ENCODE measurements at places on chromosomes 7 and 10.

DNA sequence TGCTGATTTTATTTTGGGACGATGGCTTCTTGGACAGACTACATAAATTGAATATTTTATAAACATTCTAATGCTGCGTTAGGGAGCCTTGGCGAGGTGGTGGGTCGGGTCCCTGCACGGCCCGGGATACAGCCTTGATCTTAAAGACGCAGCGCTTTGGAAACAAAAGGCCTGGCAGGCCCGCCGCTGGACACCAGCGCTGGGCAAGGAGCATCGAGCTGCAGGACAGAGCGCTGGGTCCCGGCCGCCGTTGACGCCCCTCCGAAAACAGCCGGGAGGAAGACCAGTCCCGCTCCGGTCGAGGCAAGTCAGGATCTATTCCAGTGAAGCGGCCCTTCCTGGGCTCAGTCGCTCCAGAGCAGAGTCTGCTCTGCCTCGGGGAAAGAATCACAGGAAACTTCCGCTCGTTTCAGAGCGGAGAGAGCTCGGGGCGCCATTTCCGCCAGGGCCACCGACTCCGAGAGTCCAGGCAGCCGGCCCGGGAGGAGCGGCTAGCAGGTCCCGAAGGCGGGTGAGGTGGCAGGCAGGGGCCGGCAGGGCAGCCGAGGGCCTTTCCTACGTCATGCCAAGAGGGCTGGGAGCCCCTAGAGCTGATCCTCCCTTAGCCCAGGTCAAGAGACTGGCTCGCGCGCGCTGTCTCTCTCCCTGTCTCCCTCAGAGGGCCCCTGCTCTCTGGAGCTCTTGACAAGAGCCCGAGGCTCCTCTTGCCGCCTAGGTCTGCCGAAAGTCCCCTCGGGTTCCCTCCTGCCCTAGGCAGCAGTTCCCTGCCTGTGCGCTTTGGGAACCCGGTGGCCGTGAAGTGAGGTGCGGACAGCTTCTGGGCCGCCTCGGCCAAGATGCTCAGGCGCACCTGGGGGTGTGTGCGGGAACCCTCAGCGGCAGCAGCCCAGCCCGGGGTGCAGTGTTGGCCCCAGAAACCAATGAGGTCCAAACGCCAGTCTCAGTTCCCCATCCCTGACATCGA lies 1.4 kb upstream of the DRGX start:
- DNase-seq: no peak

- no peak for DNase-seq
Observed at GRCh38 chr7:29861884-29862283, 55.6 kb downstream of the WIPF3 start.

- no peak for DNase-seq
Observed at GRCh38 chr7:52140851-52141250, 824.2 kb upstream of the COBL start.

DNA sequence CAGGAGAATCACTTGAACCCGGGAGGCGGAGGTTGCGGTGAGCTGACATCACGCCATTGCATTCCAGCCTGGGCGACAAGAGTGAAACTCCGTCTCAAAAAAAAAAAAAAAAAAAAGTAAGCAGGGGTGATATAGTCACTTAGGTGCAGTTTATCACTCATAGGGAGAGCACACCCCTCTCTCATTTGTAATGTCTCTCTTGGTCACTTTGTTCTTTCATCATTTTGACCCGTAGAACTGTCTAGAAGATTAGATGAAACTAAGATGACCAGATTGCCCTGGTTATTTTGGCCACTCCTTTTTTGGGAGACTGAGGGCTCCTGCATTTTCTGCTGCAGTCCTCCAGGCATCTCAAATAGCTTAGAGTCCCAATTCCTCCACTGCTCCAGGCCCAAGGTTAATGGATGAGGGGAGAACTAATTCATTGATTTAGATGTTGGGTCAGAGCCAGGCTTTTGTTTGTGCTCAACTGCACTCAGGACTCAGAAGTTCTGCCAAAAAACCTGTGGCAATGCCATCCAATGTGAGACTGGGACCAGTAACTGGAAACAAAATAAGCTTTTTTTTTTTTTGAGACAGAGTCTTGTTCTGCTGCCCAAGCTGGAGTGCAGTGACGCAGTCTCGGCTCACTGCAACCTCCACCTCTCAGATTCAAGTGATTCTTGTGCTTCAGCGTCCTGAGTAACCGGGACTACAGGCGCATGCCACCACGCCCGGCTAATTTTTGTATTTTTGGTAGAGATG lies 50.0 kb upstream of the CAMK1D start:
- DNase-seq: no peak

- DNase-seq: no peak
Observed at GRCh38 chr10:132492323-132493025, 45.1 kb upstream of the INPP5A start.

DNA sequence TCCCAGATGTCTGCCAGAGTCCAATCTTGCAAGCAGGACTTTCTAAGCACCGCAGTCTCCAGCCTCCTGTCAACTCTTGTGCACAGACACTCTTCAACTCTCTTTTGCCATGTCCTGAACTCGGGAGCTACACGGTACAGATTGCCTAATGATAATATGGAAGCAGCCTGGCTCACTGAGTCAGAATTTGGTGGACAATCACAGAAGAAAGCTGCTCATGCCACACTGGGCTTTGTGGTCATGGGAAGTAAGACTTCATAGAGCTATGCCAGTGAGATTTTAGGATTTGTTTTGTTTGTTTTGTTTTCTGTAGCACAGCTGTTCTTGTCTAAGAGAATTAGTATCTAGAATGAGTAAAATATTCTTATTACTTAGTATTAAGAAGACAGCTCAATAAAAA lies 144.1 kb upstream of the PRSS58 start:
- no peak for DNase-seq

GRCh38 chr10:110358869-110359629 lies 54.3 kb upstream of the SMNDC1 start:
- DNase-seq: no peak

DNA sequence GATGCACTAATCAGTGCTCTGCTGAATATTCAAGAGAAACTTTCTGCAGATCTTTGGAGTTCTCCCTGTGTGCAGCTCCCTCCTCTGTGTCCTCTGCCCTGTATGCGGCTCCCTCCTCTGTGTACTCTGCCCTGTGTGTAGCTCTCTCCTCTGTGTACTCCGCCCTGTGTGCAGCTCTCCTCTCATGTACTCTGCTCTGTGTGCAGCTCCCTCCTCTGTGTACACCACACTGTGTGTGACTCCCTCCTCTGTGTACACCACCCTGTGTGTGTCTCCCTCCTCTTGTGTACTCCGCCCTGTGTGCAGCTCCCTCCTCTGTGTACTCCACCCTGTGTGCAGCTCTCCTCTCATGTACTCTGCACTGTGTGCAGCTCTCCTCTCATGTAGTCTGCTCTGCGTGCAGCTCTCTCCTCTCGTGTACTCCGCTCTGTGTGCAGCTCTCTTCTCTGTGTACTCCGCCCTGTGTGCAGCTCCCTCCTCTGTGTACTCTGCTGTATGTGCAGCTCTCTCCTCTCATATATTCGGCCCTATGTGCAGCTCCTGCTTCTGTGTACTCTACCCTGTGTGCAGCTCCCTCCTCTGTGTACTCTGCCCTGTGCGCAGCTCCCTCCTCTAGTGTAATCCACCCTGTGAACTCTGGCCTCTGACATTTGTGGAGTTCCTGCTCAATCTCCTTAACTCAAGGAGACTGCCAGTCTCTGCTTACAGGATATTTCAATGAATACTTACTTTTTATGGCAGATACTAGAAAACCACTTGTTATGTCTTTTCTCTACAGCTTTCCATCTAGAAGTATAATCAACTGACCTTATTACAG lies 280.4 kb downstream of the GLRX3 start:
- no peak for DNase-seq

- DNase-seq: no peak
Observed at GRCh38 chr7:128236924-128237586, 4.0 kb upstream of the LEP start.

DNA sequence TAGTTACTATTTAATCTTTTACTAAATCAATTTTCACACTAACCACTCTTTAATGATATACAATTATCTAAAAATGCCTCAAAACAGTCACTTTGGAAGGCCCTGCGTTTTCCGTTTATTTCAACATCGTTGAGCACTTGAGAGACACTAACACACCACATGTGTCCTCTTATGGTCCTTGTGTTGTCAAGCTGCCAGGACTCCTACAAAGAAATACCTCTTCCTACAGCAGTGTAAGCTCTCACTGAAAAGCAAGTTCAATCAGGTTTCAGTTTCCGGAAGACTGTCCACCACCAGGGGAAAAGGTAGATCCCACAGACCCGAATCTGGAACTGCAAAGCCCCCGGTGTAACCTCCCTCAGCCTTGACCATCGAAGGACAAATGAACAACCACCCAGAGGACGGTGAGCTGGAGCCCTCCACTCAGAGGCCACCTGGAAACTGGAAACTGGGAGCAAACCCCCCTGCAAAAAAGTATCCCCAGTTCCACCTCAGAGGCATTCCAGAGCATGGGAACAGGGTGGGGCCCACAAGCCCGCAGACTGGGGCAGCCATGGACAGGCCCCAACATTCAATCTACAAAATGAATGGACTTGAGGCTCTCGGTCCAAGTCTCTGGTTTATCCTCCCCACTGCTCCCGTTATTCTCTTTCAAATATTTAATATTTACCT lies 37.6 kb downstream of the KCNH2 start:
- DNase-seq: no peak

- DNase-seq: no peak
Observed at GRCh38 chr10:35447693-35448407, 111.5 kb downstream of the CCNY start.

DNA sequence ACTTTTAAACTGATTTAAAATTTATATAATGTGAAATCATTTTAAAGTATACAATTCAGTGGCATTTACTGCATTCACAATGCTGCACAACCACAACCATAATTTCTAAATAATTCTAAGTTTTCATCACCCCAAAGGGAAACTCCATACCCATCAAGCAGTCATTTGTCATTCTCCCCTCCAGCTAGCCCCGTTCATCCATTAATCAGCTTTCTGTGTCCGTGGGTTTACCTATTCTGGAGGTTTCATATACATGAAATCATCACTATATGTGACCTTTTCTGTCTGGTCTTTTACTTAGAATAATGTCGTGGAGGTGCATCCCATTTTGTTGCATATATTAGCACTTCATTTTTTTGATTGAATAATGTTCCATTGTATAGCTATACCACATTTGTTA lies 214.1 kb downstream of the ADK start:
- DNase-seq: no peak

DNA sequence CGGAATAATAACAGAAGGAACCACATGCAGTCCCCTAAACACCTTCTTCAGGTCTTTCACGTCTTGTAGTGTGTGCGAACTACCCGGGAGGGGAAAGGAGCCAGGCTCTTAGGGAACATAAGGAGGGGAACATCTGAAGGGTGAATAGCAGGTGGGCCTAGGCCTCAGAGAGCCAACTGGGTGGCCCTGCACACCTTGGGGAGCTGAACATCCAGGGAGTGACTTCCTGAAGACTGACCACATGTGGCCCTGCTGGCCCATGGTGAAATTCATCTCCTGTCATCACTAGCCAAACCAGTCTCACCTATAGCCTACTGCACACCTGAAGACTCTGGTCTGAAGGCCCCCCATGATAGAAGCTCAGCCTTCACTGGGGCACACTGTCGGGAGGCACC lies 5.6 kb downstream of the CALML3 start:
- DNase-seq: no peak

GRCh38 chr10:79378383-79378646 lies 31.0 kb downstream of the PPIF start:
- no peak for DNase-seq

GRCh38 chr7:74518041-74518440 lies 64.3 kb downstream of the GTF2IRD1 start:
- DNase-seq: no peak

DNA sequence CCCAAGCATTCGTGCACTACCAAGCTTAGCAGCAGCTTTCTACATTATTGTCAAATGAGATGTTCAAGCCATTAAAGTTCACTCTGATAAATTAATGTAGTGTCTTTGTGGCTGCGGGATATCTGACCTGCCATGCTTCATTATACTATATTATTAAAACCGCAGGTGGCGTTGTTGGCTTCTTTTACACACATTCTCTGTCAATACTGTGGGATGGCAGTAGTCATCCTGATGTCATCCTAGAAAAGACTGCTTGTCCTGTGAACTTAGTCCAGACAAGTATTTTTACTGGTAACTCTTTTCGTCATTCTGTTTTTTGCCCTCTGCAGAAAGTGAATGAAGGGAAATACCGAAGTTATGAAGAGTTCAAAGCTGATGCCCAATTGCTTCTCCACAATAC lies 103.9 kb downstream of the ZMYND11 start:
- DNase-seq: no peak

- no peak for DNase-seq
Observed at GRCh38 chr10:127278001-127278400, 81.6 kb upstream of the INSYN2A start.

- no peak for DNase-seq
Observed at GRCh38 chr7:130463553-130464434, 23.0 kb upstream of the CEP41 start.

DNA sequence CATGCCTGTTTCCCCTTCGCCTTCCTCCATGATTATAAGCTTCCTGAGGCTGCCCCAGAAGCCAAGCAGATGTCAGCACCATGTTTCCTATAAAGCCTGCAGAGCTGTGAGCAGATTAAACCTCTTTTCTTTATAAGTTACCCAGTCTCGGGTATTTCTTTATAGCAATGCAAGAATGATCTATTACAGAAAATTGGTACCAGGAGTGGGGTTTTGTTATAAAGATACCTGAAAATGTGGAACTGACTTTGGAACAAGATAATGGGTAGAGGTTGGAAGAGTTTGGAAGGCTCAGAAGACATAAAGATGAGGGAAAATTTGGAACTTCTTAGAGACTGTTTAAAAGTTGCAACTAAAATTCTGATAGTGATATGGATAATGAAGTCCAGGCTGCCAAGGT lies 4.8 kb upstream of the RSU1 start:
- no peak for DNase-seq

DNA sequence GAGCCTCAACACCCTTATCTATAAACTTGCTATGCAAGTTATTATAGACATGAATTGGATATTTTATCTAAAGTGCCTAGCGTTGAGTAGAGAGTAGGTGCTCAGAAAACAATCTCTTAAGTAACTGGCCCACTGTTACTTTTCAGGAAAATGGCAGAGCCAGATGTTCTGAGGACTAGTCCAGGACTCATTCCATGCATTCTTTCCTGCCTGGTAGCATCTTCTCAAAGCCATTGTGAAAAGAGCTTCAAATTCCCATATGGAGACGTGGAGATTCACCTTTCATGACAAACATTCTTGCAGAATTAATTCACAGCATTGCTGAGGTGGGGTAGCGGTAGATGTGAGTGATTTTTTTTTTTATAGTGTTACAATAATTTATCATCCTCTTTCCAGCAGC lies 35.9 kb upstream of the ITPRID1 start:
- no peak for DNase-seq

DNA sequence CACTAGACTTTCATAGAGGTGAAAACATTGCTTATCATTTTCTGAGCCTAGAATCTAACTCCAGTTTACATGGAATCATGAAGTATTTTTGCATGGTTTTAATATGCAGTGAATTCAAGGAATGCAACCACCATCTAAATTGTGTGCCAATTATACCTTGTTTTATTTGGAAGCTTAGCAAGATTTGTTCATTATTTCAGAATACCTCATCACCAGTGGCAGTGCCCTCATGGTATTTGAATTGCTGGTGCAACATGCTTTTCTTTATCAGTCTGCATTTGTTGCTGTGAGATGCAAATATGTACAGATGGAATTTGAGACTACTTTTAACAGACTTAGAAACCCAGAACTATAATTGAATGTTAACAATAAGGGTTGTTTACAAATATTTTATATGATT lies 18.7 kb upstream of the ZNF800 start:
- no peak for DNase-seq
